Activated naive CD8-positive, alpha-beta T cell treated with anti-CD3 and anti-CD28 coated beads, Interleukin-2, amount 10 ng/mL, durations not matched to agents 7 days and 5 days (primary cell): ENCODE measurements at places on chromosomes 11 and 22. TPM values are rescaled to one million over a fixed set of nuclear protein-coding genes. Genes with fewer than 3 reads are reported as not detected.

DNA sequence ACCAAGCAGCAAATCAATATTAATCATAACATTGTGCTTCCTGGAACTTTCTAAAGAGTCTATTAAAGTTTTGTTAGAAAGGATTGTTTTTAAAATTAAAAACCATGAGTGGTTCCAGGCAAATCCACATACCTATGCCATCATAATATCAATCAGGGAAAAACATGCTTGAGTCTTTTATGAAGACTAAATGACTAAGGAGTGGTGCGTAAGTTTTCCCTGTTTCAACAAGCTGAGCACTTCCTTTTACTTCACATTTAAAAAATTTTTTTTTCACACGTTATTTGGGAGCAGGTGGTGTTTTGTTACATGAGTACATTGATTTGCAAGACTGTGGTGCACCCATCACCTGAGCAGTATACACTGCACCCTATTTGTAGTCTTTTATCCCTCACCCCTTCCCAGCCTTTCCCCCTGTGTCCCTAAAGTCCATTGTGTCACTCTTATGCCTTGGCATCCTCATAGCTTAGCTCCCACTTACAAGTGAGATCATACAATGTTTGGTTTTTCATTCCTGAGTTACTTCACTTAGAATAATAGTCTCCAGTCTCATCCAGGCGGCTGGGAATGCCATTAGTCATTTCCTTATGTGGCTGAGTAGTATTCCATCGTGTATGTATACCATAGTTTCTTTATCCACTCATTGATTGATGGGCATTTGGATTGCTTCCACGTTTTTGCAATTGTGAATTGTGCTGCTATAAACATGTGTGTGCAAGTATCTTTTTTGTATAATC, 1190.3 kb upstream of the RAG2 start:
- no peaks in the 10 kb centered on the region for H3K4me1 ChIP-seq
- no peak for DNase-seq
- no peaks in the 10 kb centered on the region for H3K36me3 ChIP-seq
- H3K27ac ChIP-seq = no peak overlapping the region

- H3K4me1 ChIP-seq = peaks cover 4% of the 10 kb centered on the region
- no peak overlapping the region for H3K27ac ChIP-seq
- no peak for DNase-seq
- H3K27me3 ChIP-seq = no peaks in the 10 kb centered on the region
- no peak overlapping the region for H3K4me3 ChIP-seq
- H3K36me3 ChIP-seq = peaks cover 7% of the 10 kb centered on the region
Observed at GRCh38 chr11:65401073-65401802, 14.8 kb downstream of the FRMD8 start.

DNA sequence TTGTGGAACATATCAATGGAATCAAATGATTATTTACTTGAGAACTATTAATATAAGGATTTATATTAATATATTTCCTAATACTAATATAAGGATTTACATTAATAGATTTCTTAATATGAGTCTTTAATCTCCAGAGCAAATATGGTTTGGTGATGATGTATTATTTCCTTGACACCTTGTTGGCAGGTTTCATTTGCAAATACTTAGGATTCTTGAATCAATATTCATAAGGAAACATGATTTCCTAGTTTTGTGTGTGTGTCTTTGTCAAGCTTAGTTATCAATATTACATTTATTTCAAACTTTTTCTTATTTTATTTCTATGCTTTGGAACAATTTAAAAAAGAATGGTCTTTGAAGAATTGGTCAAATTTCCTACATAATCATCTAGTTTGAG, 138.5 kb downstream of the RAB38 start:
- H3K27me3 ChIP-seq = no peaks in the 10 kb centered on the region
- no peaks in the 10 kb centered on the region for H3K36me3 ChIP-seq
- no peak overlapping the region for H3K4me3 ChIP-seq
- no peak for DNase-seq

DNA sequence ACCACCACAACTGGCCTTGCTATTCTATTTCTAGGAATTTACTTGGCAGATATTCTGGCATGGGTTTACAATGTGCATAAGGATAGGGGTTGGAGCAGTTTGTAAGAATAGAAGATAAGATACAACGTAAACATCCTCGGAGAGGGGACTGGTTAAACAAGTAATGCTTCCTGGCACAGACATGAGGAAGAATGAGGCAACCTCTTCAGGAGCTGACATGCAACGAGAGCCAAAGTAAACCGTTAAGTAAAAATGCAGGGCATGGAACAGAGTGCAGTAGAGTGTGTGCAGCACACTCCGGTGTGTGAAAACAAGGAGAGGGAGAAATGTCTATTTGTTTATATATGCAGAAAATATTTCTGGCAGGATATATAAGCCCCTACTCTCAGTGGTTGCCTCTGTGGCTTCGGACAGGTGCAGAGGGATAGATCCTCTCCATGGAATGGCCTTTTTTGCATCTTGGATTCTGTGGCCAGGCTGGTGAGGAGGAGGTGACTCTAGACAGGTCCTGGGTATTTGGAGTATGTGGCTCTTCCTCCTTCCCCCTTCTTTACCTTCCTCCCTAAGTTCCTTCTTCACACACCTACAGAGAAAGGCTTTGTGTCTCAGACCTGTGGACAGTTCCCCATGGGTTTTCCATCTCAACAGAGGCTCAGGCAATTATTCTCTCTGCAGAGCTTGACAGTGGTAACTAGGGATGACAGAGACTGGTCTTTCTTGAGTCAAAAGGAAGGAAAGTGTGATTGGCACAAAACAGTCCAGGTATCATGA, 2.5 kb downstream of the RAB36 start:
- no peak overlapping the region for H3K27ac ChIP-seq
- H3K4me3 ChIP-seq = no peak overlapping the region
- H3K4me1 ChIP-seq = peaks cover 12% of the 10 kb centered on the region
- H3K36me3 ChIP-seq = peaks cover 2% of the 10 kb centered on the region
- H3K27me3 ChIP-seq = no peaks in the 10 kb centered on the region
- no peak for DNase-seq

DNA sequence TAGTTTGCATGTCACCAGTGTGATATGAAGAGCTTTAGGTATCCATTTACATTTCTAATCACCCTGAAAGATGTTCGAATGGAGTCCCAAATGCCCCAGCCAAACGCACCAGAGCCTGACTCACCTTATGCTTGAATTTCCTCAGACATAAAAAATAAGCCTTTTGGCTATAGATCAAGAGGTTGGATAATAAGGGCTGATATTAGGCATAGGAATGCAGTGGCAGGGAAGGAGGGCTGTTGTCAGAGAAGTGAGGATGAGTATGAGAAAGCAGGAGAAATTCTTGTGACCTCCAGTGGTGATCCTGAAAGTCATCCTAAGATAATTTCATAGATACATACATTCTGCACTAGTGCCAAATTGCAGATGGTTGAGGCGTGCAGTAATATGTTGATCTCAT, 264.6 kb downstream of the NELL1 start:
- H3K36me3 ChIP-seq = no peaks in the 10 kb centered on the region
- no peak overlapping the region for H3K4me3 ChIP-seq
- no peaks in the 10 kb centered on the region for H3K27me3 ChIP-seq
- H3K4me1 ChIP-seq = no peaks in the 10 kb centered on the region

- DNase-seq = no peak
- H3K4me1 ChIP-seq = peaks cover 10% of the 10 kb centered on the region
- H3K4me3 ChIP-seq = no peak overlapping the region
- peaks cover 11% of the 10 kb centered on the region for H3K27me3 ChIP-seq
Observed at GRCh38 chr11:76762356-76762752, 20.8 kb upstream of the TSKU start.

The MPZL3 gene
- total RNA-seq = 29.8 TPM

The OTOG gene
- not detected for total RNA-seq

DNA sequence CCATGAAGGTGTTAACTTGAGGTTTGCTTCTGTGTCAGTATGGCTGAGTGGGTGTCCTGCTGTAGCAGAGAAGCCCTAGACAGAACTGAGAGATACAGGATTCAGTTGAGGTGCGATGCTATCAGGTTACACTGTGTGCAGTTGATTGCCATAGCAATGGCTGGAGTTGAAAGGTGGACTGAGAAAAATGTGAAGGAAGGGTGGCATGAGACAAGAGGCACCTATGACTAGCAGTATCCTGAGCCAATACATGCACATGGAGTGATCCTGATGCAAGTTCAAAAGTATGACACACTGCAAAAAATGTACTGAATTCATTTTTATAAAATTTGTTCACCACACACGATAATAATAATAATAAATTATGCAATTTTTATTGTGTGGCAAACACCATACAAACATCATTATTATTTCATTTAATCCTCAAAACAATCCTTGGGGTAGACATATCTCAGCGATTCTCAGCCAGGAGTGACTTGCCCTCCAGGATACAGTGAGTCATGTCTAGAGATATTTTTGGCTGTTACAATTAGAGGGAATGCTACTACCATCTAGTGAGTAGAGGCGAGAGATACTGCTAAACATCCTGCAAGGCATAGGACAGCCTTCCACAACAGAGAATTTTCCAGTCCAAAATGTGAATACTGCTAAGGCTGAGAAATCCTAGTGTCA, 3.9 kb upstream of the PIWIL4 start:
- no peaks in the 10 kb centered on the region for H3K27me3 ChIP-seq
- no peaks in the 10 kb centered on the region for H3K36me3 ChIP-seq
- peaks cover 2% of the 10 kb centered on the region for H3K4me1 ChIP-seq
- no peak overlapping the region for H3K27ac ChIP-seq

DNA sequence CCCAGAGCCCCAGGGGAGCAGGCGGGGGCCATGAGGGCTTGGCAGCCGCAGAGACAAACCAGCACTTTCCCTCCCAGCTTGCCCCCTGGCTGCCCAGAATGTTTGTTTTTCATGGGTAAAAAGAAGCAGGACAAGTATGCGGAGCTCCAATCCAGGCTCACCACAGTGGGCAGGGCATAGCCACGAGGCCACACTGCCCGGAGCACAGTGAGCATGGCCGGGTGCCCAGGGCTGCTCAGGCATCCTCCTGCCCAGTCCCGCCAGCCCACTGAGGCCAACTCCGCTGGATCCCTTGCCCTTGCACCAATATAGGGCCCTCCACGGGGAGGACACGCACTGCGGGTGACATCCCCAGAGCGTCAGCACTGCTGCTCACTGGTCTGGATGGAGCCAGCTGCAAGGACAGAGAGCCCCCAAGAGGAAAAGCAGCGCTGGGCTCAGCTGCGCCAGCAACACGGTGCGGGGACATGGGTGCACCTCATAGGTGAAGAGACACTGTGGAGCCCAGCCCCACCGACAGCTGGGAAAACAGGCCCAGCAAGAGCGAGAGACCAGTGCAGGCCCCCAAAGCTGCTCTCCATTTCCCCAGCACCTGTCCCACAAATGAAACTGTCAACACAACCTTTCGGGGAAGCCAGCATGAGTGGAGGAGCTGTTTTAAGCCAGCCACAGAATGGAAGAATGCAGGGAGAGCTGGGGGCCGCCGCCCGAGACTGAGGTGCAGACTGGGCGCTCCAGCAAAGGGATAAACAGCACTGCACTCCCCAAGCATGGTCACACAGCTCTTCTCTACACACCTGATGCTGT, 24.8 kb downstream of the ARVCF start:
- no peaks in the 10 kb centered on the region for H3K27me3 ChIP-seq
- H3K4me1 ChIP-seq = no peaks in the 10 kb centered on the region
- no peaks in the 10 kb centered on the region for H3K36me3 ChIP-seq
- DNase-seq = no peak
- H3K27ac ChIP-seq = no peak overlapping the region
- H3K4me3 ChIP-seq = no peak overlapping the region

DNA sequence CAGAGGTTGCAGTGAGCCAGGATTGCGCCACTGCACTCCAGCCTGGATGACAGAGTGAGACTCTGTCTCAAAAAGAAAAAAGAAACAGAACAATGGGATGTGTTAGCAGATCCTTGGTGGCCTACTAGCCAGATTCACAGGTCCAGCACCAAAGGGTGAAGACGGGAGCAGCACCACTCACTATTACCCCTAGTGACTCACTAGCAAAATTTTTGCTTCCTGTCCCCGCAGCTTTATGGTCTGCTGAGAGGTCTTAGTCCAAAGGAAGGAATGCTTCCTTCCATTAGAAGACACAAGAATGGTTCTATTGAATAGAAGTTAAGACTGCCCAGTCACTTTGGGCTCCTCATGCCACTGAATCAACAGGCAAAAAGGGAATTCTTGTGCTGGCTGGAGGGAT, 35.9 kb upstream of the NUP50 start:
- peaks cover 2% of the 10 kb centered on the region for H3K27me3 ChIP-seq
- DNase-seq = no peak
- peaks cover 10% of the 10 kb centered on the region for H3K36me3 ChIP-seq
- H3K4me1 ChIP-seq = peaks cover 15% of the 10 kb centered on the region
- no peak overlapping the region for H3K27ac ChIP-seq

DNA sequence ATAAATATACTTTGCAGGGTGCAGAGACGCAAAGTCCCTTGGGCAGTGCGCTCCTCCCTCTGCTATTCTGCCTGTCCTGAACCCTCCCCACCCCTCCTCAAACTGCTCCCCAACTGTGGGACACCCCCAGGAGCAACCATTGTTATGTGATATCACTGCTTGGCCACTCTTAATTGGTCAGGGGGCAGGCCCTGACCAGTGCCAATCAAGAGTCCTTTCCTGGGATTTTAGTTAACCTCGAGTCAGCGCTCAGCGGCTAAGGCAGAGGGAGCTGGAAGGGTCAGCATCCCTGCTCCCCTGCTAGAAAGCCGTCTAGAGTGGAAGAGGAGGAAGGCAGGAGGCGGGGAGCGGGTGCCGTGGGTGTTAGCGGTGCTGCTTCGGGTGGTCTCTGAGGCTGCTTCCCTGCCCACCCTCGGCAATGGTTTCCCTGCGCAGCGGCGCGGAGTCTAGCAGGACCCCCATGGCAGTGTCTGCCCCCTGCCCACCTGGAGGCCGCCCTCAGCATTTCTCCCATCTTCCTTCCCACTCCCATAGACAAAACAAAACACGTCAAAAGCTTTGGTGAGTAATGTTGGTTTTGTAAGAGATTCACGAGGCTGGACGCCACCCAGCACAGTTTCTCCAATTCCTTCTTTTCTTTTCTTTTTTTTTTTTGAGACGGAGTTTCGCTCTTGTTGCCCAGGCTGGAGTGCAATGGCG, 38.4 kb upstream of the A4GALT start:
- peaks cover 7% of the 10 kb centered on the region for H3K27me3 ChIP-seq
- H3K4me3 ChIP-seq = no peak overlapping the region
- H3K36me3 ChIP-seq = no peaks in the 10 kb centered on the region
- peak overlapping the region; percentile 32 for H3K27ac ChIP-seq

- no peaks in the 10 kb centered on the region for H3K27me3 ChIP-seq
- peaks cover 34% of the 10 kb centered on the region for H3K4me1 ChIP-seq
- H3K4me3 ChIP-seq = peak overlapping the region; percentile 96
- DNase-seq = no peak
- no peak overlapping the region for H3K27ac ChIP-seq
Observed at GRCh38 chr11:6391537-6392134, 1.4 kb downstream of the SMPD1 start.

The TSSC4 gene
- total RNA-seq = 46.8 TPM
